ENCODE measurements at places on chromosomes 11 and 22.
A peak's percentile ranks its signal among the peaks of the same experiment; 100 is the strongest.

GRCh38 chr11:7165911-7166310, 77.1 kb downstream of the RBMXL2 start:
- DNase-seq, result no peak

- DNase-seq, result no peak
Measured at GRCh38 chr11:65266210-65266609, 4.4 kb downstream of the POLA2 start.

DNA sequence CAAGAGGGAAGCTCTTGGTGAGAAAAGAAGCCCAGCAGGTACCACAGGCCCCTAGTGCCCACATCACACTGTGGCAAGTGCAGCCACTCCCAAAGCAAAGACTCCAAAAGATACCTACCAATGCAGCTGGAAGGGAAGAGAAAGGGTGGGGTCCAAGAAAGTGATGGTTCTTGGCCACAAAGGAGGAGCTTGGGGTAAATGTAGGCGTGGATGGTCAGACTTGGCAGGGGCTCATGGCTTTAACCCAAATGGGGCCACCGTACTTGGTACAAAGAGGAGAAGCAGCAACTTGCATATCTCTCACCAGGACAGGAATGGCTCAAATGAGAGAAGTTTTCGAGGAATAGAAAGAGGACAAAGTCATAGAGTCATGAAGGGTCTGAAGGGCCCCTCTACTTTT, 4.8 kb downstream of the MAP3K11 start:
- no peak for DNase-seq

DNA sequence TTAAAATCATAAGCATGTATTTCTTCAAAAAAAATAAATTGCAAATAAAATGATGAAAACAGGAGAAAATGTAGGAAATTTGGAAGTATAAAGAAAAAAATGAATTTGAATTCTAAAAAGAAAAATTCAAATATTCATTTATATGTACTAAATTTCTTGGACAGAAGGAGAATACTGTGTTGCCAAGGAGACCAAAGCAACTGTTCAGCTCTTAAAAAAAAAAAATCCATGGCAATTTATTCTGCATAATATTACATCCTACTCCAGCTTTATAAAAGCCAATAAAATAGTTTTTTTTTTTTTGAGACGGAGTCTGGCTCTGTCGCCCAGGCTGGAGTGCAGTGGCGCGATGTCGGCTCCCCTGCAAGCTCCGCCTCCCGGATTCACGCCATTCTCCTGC, 6.0 kb downstream of the PGM2L1 start:
- no peak for DNase-seq

GRCh38 chr22:22689621-22690345, 45.4 kb downstream of the GGTLC2 start:
- no peak for DNase-seq

DNA sequence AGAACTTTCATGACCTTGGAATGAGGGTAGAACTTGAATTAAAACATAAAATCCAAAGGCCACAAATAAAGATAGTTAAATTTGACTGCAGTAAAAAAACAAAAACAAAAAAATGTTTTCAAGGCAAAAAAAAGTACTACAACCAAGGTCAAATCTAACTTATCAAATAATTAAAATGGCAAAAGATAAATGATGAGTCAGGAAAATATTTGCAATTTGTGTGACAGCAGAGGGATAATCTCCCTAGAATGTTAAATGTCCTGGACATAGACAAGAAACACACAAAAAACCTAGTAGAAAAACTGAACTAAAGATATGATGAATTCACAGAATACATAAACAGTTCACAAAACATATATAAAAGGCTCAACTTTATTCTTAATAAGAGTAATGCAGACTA, 110.2 kb upstream of the TEAD1 start:
- DNase-seq, result no peak

- no peak for DNase-seq
Measured at GRCh38 chr11:108766596-108767173, 101.8 kb downstream of the DDX10 start.

- no peak for DNase-seq
Measured at GRCh38 chr11:111652184-111652583, 49.9 kb downstream of the SIK2 start.

DNA sequence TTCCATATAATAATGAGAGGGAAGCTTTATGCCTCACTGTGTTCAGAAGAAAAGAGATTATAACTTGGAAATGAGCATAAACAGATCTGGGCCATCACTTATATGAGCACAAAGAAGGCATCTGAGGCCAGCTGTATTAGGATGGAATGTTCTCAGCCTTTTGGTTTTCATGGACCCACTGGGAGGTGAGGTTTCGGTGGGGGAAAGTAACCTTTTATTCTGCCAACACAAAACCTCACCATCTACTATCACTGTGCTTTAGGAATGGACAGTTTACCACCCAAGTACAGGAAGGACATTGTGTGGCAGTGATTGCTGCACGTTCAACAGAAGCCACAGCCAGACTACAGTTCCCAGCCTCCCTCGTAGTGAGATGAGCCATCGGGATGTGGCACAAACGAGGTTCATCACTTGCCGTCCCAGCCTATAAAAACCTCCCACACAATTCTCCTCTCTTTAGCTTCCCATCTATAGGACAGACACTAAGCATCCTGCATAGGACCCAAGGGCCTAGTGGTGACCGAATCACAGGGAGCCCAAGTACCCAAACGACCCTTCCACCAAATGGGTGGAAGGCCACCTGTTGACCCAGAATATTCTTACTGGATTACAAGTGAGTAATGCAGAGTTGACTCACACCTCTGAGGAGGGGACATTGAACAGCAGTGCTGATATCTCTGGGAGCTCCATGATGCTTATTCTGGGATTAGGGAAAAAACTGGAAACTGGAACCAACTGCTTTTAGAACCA, 121.5 kb upstream of the RAG2 start:
- no peak for DNase-seq

GRCh38 chr11:133955081-133955891, 1.5 kb downstream of the IGSF9B start:
- peak; percentile 77 for DNase-seq

DNA sequence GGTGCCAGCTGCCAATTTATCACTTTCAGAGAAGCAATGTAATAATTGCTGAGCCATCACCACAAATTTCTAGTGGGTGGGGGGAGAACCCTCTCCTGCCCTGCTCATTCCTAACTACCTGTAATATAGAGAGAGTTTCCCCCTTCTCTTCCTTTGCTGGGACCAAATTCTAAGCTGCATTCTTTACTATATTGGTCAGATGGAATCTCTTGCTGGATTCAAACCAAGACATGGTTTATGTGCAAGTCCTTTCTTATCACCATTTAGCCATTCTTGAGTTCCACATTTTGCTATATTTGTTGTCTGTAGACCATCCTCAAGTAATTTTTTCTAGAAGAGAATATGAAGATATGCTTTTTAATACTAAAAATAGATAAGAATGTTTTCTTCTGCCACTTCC, 452.1 kb downstream of the MN1 start:
- DNase-seq, result no peak

DNA sequence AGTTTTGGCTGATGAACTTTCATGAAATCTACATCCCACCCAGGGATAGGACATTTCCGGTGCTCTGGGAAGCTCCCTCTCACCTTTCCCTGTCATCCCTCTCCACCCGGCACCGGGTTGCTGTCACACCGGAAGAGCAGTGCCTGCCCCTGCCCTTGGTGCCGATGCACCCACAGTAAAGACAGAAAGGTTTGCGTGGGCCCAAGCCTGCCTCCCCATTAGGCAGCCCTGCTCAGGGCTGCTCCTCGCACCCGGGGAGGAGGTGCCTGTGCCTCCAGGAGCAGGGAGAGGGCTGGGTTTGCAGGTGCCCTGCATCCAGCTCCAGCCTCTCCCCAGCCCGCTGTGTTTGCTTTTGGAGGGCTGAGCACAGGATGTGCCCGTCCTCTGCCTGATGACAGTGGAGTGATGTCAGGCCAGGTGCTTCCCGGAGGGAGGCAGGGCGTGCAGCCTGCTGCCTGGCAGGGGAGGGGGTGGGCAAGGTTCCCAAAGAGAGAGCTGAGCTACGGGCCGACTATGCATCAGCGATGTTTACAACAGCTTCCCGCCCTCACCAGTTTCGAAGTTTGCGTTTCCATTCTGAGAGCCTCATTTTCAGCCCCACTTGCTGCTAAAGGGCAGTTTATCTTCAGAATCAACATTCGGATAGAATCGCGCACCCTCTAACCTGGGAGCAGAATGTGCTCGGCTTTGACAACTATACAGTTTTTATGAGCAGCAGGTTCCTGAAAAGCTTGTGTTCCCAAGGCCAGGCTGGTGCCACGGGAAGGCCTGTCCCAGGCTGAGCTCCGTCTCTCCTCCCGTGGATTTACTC, 83.2 kb upstream of the CLDN5 start:
- no peak for DNase-seq

DNA sequence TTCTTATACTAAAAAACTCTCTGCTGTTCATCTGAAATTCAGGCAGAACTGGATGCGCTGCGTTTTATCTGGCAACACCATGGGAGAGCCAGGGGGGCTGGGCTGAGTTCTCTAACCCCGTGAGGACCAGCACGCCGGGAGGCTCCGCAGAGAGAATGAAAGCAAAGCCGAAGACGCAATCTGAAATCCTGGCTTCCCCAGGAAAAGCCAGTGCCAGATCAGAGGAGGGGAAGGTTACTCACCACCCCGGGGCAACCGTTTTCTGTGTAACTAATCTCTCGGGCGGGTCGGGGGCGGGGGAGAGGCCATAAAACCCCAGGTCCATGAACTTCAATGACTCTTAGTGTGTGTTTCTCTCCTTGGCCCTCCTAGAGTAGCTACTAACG, 99.4 kb downstream of the SHANK2 start:
- DNase-seq, result no peak

DNA sequence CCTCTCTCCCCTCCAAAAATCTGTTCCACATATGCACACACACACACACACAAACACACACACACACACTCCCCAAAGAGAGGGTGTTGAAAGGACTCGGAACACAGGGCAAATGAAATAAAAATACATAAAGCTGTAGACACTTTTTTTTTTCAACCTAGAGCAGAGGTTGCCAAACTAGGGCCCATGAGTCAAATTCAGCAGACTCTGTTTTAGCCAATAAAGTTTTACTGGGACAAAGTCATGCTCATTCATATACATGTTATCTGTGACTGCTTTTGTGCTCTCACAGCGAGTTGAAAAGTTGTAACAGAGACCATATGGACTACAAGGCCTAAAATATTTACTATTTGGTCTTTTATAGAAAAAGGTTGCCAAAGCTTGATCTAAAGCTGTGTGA, 8.9 kb downstream of the IMMP1L start:
- DNase-seq, result no peak

DNA sequence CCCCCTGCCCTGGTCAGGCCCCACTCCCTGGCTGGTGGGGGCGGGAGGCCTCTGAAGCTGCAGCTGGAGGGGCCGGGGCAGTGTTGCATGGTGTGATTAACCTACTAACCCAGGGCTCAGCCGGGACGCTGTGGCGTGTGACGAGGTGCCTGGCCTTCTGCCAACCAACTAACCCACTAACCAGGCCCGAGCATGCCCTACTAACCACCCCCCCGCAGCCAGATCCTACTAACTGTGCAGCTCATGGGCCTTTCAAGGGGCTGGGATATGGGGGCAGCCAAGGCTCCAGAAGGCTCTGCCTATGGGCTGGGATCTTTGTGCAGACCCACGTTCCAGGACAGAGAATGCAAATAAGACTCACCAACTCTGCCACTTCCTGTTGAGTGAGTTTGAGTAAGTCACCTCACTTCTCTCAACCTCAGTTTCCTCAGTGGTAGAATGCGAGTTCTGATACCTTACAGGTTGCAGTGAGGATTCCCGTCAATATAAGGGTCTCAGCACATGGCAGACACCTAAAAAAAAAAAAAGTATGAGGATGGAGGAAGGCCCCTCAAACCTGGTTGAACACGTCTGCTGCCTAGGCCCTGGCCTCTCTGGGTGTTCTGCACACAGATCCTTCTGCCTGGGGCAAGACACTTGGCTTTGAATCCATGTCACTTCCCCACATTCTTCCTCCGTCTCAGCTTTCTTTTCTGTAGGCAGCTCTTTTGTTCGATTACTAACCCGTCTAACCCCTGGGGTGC, 14.1 kb downstream of the MIAT start:
- no peak for DNase-seq

DNA sequence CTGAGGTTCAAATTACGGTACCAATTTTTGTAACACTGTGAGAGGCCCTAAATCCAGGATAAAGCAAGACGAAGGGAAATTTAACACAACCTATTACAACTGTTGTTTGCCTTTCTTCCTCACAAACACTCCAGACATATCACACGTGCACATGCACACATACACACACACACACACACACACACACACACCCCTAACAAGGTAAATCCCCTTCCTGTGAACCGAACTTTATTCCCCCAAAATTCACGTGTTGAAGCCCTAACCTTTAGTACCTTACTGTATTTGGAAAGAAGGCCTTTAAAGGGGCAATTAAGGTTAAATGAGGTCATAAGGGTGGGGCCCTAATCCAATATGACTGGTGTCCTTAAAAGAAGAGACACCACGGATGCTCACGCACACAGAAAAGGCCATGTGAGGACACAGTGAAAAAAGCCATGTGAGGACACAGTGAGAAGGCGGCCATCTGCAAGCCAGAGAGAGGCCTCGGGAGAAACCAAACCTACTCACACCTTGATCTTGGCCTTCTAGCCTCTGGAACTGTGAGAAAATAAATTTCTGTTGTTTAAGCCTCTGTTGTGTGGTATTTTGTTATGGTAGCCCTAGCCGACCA, 1.8 kb downstream of the SERGEF start:
- no peak for DNase-seq

GRCh38 chr11:32427935-32428664, 7.2 kb downstream of the WT1 start:
- DNase-seq, result no peak

DNA sequence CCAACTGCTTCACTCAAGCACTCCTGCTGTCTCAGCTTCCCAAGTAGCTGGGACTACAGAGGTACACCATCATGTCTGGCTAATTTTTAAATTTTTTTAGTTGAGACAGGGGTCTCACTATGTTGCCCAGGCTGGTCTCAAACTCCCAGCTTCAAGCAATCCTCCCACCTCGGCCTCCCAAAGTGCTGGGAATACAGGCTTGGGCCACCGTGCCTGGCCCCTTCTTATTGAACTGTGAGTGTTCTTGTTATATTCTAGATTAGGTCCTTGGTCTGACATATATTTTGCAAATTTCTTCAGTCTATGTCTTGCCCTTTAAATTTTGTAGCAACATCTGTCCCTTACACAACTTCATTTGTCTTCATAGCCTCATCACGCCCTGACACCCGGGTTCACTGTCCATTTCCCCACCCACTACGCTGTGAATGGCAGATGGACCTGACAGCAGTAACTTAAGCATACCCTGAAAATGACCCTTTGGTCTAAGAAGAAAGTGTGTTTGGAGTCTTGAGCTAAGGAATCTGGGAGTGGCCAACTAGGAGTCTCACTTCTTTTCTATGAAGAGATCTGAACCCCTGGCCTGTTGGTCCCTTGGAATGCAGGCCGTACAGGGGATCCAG, 4.2 kb upstream of the FAM118A start:
- DNase-seq, result no peak

- DNase-seq, result no peak
Measured at GRCh38 chr22:49062802-49063544, 764.7 kb downstream of the BRD1 start.

DNA sequence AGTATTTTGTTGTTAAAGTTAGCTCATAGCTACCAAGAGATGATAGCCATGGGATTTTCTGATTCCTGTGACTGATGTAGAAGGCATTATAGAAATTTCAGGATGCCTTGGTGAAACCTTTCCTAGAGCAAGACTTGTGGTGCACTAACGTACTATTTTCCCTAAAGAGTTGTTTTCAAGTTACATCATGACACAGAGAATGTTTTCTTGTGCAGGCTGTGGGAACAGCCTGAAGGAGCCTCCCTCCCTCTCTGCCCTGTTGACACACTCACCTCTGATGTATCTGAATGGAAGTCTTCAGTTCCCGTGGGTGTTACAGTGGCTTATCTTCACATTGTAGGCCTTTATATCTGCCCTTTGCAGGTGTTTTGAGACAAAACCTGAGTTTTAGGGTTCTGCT, 121.6 kb downstream of the LDLRAD3 start:
- no peak for DNase-seq
